Occipital lobe (tissue), 3 donors: ENCODE measurements at places on chromosomes 11 and 22. TPM values are rescaled to one million over a fixed set of nuclear protein-coding genes. Genes with fewer than 3 reads are reported as not detected.

Gene GUCY1A2
- total RNA-seq: 183 TPM

Gene BTBD18
- not detected for total RNA-seq

Gene MMP27
- not detected for total RNA-seq

Gene GAS2
- 13.4 TPM for total RNA-seq

Gene OAF
- total RNA-seq: 1.4 TPM

Gene CRYBB2
- not detected for total RNA-seq

Gene KCTD21
- 6.4 TPM for total RNA-seq

- DNase-seq: no peak
Measured at GRCh38 chr11:35103366-35104208, 35.4 kb upstream of the CD44 start.

- no peak for DNase-seq
Measured at GRCh38 chr11:78840623-78841022, 266.0 kb upstream of the NARS2 start.

GRCh38 chr11:132453406-132453805 is 1078.9 kb downstream of the OPCML start:
- no peak for DNase-seq

GRCh38 chr11:120126620-120127019 is 11.3 kb downstream of the TRIM29 start:
- DNase-seq: no peak

- DNase-seq: no peak
Measured at GRCh38 chr11:1335264-1335810, 25.9 kb upstream of the TOLLIP start.

GRCh38 chr22:32203181-32204039 is 1.5 kb downstream of the RFPL2 start:
- no peak for DNase-seq

GRCh38 chr11:129131316-129131715 is 60.8 kb downstream of the ARHGAP32 start:
- DNase-seq: no peak

DNA sequence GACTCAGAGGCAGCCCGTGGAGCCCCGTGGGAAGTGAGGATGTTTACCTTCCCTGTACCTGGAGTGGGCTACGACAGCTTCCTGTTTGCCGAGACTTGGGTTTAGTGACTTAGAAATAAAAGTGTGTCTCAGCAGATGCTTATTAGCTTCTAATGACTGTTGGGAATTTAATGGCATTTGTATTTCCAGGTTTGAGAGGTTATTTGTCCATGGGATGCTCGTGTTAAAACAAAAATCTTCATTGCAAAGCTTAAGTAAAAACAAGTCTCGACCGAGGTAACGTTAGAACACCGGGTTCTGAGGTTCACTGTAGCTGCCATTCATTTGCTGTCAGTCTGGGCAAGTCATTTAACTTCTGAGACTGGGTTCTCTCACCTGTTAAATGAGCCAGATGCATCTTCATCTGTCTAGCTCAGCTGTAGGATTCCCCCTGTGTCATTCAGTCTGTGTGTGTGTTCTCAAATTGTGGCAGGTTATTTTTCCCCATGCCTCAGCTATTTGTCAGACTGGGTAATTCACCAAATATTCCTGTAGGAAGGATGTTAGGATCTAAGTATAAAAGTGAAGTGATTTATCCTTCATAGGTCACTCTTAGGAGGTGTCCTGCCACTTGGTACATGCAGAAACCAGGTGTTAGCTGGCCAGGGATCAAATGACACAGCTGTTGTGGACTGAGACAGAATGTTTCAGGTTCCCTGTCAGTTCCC is 791 bp downstream of the EI24 start:
- no peak for DNase-seq

DNA sequence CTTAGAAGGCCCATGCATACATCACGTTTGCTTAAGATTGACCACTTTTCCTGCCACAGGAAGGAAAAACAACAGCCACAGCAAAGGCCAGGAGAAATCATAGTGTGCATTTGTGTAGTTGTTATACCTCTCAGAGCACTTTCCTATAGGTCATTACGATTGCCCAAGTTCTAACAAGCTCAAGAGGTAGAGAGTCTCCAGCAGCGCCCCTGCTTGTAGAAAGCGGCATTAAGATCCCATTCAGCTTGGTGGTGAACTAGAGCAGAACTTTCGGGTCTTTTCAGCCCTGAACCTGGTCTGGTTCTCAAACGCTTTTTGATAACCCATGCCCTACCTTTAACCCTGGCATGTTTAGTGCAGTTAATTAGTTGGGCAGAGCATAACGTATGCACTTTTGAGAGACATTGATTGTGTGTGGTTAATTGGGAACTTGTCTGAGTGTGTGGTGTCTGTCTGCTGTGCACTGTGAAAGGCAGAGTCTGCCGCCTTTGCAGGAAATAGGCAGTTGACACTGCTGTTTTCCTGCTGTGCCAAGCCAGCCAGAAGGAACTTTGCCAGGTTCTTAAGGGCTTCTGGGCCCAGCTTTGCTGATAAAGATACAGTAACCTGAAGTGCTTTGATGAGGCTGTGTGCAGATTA is 109.9 kb upstream of the CLMP start:
- DNase-seq: no peak
